Dermis blood vessel endothelial cell (primary cell): ENCODE measurements at places on chromosomes 16 and 17. TPM values are rescaled to one million over a fixed set of nuclear protein-coding genes. Genes with fewer than 3 reads are reported as not detected.

The FTSJ3 gene
- 73.3 and 78.8 TPM in 2 replicates for total RNA-seq

The RBL2 gene
- total RNA-seq, result 48.5 and 60.9 TPM in 2 replicates

The KCNG4 gene
- not detected in 2 replicates for total RNA-seq

The NDUFAF8 gene
- 18.4 and 26.9 TPM in 2 replicates for total RNA-seq

The TNK1 gene
- total RNA-seq, result 2.2 and 3.6 TPM in 2 replicates

The VEZF1 gene
- 30.8 and 36.4 TPM in 2 replicates for total RNA-seq

The NCOR1 gene
- 114 and 140 TPM in 2 replicates for total RNA-seq

The NT5M gene
- total RNA-seq, result 1.9 and 3.1 TPM in 2 replicates

The CDK5R1 gene
- 1.4 and 1.9 TPM in 2 replicates for total RNA-seq

The WBP2 gene
- total RNA-seq, result 19.2 and 54.3 TPM in 2 replicates

The TM4SF5 gene
- not detected in 2 replicates for total RNA-seq

The PLCG2 gene
- 23.2 and 23.5 TPM in 2 replicates for total RNA-seq

The IGSF6 gene
- not detected in 2 replicates for total RNA-seq

The CES1 gene
- 0.34 TPM in 1 of 2 replicates, not detected in the other for total RNA-seq

The HBA2 gene
- total RNA-seq, result 0.42 TPM in 1 of 2 replicates, not detected in the other

The STARD3 gene
- total RNA-seq, result 46.6 and 73.2 TPM in 2 replicates

The CYGB gene
- 1.6 and 4.4 TPM in 2 replicates for total RNA-seq

The ZMYND15 gene
- 0.05 TPM in 1 of 2 replicates, not detected in the other for total RNA-seq

The RNF222 gene
- total RNA-seq, result 0.05 TPM in 1 of 2 replicates, not detected in the other

The SPATA22 gene
- under 0.01 and 0.23 TPM in 2 replicates for total RNA-seq
